ENCODE measurements at places on chromosomes 5 and 9.

- DNase-seq: no peak
Observed at GRCh38 chr5:154972476-154973080, 31.7 kb downstream of the MRPL22 start.

- DNase-seq: peak; percentile 36
Observed at GRCh38 chr5:147216552-147217154, 18.2 kb upstream of the STK32A start.

DNA sequence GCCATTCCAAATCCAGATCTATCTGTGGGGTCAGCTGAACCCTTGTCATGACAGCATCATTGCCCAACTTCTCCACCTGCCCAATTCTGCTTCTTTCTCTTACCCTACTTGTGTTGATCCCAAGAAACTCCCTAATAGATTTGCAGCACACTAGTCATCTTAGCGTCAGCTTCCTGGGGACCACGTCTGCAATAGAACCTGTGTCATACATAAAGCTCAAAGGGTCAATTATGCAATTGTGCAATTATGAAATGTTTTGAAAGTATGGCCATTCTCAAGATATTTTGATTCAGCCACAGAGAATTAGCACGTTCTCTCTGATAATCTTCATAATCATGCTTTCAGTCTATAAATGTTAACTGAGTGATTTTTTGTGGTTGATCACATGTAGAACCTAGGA, 87.4 kb upstream of the PAPPA start:
- DNase-seq: no peak

GRCh38 chr9:122162415-122162814, 2.7 kb downstream of the MORN5 start:
- DNase-seq: no peak

DNA sequence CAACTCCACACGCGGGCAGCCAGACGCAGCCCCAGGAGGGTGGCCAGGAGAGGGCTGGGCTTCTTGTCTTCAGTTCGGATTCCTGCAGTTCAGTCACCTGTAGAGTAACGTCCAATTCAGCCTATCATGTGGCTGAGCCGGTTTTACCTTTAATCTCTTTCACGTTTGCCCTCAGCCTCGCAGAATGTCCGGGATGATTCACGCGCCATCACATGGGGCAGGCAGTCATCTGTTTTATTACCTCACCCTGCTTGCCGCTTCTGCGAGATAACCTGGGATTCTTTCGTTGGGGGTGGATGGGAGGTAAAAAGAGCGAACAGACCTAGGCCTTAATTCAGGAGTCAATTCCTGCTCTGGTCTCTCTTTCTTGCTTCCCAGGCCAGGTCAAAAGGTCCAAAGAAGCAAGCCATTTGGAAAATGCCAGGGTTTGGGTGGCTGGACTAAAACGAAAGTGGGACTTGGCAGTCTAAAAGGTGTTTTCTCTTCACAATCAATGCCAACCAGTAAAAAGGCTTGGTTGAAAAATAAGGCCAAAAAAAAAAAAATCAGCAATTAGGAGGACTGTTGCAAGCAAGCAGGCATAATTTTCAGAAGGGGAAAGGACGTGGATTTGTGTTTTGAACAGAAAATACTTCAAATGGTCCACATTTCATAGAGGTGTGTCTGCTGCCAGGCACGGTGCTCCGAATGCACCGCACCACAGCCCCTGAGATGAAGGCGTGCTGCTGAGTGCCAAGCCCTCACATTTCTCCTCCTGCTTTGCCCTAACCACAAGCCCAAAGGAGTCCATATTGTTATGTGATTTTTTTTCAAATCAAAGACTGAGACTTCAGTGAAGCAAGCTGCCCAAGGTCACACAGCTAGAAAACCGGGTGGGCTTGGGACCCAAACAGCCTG, 2.8 kb upstream of the WWC1 start:
- DNase-seq: no peak

GRCh38 chr5:14101922-14102321, 41.2 kb upstream of the TRIO start:
- DNase-seq: no peak

DNA sequence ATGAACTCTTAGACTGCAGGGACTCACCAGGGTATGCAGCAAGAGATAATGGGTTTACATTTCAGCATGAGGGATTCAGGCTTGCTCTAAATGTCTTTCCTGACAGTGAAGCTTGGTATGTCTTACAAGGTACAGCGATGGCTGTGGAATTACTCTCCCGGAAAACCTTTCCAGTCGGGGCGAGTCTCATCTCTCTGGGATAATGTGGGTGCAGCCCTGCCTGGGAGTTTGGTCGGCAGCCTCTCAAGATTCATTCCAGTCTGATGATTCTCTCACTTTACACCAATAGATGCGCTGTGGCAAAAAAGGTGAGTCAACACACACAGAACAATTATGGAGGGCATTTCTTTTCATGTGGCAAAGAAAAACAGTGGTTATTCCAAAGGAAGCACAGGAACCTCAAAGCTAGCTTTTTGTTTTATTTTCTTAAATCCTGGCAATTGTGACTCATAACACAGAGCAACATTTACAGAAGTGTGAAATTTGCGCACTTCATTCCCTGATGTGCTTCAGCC, 190.3 kb downstream of the DCP2 start:
- DNase-seq: no peak

- DNase-seq: no peak
Observed at GRCh38 chr5:175691761-175692160, 33.9 kb downstream of the HRH2 start.

- DNase-seq: no peak
Observed at GRCh38 chr9:130287736-130288135, 22.2 kb downstream of the HMCN2 start.

- DNase-seq: no peak
Observed at GRCh38 chr9:92771309-92771708, 6.7 kb upstream of the BICD2 start.

DNA sequence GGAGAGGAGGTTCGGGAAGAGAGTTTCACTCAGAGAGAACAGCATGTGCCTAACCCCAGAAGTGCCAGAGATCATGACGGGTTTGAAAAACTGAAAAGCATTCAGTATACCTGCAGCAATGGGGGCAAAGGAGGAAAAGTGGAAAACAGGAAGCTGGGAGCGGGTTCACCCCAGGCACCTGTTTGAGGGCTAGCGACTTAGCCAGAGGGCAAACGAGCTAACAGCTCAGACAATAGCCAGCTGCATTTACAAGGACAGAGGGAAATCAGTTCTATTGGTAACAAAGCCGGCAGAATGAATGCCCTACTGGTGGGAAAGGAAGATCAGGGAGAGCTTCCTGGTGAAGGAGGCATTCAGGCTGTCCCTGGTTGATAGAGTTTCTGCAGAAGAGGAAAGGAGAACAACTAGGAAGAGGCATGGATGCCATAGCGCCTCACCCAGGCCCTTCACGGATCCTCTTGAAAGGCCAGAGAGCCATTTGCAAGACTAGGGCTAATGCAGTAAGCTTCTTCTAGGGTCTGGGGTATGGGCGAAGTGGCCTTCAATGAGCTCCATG, 141.7 kb upstream of the ADRA1B start:
- no peak for DNase-seq

DNA sequence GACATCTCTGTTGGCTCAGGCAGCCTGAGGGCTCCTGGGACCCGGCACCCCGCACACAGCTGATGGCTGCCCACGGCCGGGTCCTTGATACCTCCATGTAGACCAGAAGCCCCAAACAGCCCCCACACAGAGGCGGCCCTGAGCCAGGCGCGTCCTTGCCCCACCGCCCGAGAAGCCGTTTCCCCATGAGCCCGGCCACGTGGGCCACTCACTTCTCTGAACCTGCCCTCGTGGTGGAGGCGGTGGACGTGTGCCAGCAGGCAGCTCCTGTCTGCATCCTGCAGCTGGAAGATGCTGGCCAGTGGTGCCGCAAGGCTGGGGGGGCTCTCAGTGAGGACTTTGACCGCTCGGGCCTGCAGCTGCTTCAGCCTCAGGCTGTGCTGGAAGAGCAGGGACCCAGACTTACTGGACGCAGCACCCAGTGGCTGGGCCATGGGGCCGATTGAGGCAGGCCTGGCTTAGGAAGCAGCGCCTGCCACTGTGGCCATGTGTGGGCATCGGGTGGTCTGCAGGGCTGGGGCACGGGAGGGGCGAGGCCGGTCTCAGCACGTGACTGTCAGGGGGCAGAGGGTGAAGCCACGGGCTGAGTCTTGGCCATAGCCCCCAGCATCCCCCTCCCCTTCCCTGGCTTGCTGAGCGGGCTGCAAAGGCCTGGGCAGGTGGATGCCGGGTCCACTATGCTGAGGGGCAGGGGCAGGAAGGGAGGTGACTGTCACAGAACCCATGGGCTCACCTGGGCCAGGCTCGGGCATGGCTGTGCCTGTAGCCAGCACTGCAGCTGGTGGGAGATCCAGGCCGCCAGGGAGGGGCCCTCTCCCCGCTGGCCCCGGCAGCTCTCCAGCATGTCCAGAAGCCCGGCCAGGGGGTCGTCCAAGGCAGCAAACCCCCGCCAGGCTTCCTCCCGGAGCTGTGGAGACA, 50.0 kb downstream of the EXD3 start:
- DNase-seq: no peak

GRCh38 chr9:96344458-96345180, 38.9 kb downstream of the SLC35D2 start:
- DNase-seq: no peak

DNA sequence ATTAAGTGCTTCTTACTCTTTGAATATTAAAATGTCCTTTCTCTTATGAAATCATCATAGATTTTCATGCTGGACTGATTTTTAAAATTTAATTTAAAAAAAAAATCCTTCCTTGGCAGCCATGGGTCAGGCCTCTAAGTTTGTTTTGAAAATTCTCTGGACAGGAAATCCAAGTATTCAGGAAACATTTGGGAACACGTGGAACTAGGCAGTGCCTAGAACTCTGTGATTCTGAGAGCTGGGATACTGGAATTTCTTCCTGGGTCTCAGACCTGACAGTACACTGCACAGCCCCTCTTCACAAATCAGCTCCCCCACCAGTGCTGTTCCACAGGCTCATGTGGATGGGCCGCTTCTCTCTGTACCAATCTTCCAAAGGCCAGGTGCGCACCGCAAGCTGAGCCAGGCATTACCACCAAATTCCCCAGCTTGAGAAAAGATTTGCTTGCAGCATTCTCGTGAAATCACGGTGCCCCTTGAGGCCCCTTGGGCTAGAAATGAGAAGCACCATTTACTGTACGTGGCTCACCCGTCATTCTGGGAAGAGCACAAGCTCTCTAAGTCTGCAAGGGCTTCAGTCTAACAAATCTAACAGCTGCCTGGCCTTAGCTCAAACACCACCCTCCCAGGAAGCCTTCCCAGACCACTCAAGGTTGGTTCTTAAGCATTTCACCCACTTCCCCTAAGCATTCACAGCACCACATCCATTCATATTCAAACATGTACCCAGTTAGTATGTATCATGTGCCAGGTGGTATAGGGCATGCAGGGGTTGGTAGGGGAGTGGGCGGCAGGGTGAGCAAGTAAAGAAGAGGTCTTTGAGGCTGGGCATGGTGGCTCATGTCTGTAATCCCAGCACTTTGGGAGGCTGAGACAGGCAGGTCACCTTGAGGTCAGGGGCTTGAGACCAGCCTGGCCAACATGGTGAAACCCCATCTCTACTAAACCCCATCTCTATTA, 26.5 kb downstream of the B4GALT1 start:
- DNase-seq: no peak

DNA sequence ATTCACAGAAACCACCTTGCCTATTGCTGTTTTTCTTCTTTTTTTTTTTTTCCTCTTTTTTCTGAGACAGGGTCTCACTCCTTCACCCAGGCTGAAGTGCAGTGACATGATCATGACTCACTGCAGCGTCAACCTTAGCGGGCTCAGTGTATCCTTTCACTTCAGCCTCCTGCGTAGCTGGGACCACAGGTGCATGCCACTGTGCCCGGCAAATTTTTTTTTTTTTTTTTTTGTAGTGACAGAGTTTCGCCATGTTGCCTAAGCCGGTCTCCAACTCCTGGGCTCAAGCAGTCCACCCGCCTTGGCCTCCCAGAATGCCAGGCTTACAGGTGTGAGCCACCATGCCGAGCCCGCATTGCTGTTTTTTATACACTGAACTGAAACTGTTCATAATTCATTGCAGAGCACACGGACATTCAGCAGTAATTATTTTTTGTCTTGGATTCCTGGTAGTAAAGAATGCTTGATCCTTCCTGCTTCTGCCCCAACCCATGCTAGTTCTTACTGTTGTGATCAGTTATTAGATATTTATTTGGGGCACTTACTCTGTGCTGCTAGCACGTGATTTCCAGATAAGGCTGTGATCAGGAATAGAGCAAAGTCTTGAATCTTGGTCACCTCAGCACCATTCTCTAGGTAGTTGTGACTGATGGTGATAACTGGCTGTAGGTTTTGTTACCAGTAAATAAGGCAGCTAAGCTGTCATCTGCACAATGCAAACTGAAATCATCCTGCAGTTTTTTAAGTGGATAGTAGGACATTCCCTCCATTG, 14.0 kb downstream of the MAP3K1 start:
- peak; percentile 65 for DNase-seq

GRCh38 chr9:8267636-8268035, 468.1 kb upstream of the DMAC1 start:
- DNase-seq: no peak

DNA sequence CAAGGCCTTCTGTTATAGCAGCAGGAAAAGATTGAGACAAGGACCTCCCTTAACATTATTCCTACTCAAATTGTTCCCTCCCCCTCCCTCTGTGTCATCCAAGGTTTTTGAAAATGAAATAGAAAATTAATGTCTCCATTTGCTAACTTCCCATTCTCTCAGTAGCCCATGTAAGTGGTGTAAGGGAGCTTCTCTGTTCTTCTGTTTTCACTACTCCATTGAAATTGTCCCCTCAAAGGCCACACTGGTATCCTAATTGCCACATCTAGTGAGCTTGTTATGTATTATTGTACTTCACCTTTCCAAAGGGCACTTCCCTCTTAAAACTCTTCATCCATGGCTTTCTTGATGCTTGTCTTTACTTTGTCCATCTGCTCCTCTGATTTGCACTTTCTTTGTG, 131.2 kb upstream of the PIK3R1 start:
- no peak for DNase-seq

GRCh38 chr9:113154946-113155345, 4.1 kb downstream of the SLC31A2 start:
- DNase-seq: no peak

- DNase-seq: no peak
Observed at GRCh38 chr9:79012561-79012960, 559.2 kb upstream of the TLE4 start.

- peak; percentile 8 for DNase-seq
Observed at GRCh38 chr9:15873573-15874177, 320.8 kb downstream of the CCDC171 start.

DNA sequence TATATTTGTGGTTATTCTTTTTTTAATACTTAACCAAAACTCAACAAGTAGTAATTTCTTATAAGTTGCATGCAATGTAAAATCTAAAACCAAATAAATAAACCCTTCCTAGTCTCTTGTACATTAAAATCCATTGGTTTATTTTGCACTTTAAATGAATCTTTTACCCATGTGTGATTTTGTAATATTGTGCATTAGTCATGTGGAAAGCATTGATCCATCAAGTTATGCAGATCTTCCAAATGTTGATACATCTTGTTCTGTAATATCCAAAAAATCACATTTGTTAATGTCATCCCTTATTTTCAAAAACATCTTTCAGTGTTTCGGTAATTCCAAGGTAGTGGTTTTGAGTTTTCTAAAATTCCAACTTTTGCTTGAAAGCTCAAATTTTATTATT, 63.3 kb downstream of the CWC27 start:
- no peak for DNase-seq

GRCh38 chr5:145947581-145947980, 11.2 kb downstream of the SH3RF2 start:
- DNase-seq: no peak
